Upper lobe of right lung (tissue), 1 donor: ENCODE measurements at places on chromosomes 4 and X.

DNA sequence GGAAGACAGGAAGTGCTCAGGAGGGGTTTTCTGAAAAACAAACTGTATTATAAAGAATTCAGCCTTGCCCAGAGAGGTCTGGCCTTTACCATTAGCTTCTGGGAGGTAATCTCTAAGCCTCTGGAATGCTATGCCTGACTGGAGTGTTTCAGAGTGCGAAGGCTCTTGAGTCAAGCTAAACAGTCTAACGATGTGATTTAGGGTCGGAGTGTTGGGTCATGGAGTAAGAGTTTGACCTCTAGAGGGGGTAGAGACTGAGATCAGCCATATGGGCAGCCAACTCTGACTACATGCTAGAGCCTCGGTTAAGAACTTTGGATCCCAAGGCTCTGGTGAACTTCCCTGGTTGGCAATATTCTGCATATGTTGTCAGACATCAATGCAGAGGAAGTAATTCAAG lies 15.0 kb downstream of the BOD1L1 start:
- H3K27me3 ChIP-seq, result no peaks in the 10 kb centered on the region
- no peak overlapping the region for H3K27ac ChIP-seq
- DNase-seq, result no peak
- peaks cover 90% of the 10 kb centered on the region for H3K36me3 ChIP-seq

DNA sequence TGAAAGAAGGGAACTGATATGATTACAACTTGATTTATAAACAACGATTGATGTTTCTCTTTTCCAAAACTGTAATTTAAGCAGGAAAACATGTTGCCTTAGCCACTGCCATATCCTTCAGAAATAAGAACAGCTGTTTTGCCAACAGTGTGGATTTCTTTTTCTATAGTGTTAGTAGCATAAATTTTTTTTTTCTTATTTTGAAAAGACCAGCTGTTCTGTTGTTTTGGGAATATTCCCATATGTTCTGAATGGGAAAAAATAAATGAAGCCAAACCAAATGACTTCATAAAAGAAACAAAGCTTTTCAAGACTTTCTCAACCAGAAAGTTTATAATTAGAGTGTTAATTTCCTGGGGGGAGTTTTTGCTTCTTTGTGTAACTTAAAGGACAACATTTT lies 83.9 kb upstream of the ARHGAP24 start:
- H3K4me3 ChIP-seq, result no peak overlapping the region
- DNase-seq, result no peak
- H3K4me1 ChIP-seq, result no peaks in the 10 kb centered on the region
- H3K27me3 ChIP-seq, result no peaks in the 10 kb centered on the region

GRCh38 chr4:174709526-174709925 lies 119.5 kb downstream of the GLRA3 start:
- no peak overlapping the region for H3K4me3 ChIP-seq
- no peaks in the 10 kb centered on the region for H3K4me1 ChIP-seq
- H3K27ac ChIP-seq, result no peak overlapping the region
- no peaks in the 10 kb centered on the region for H3K36me3 ChIP-seq
- no peaks in the 10 kb centered on the region for H3K27me3 ChIP-seq
- no peak for DNase-seq

DNA sequence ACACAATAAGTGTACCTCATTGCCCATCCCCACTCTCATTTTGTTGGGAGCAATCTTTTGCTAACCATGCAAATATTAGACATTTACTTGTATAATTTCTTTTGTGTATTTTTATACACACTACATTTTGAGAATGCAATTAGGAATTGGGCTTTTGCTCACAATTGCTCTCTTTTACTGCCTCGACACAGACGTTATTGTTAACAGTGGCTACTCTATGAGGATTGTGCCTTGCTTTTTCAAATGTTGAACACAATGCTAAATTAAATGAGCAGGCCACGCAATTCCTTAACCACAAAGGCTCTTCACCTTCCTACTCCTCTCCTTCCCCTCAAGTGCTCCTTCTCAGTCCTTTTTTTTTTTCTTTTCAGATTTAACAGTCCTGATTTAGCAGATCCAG lies 42.8 kb upstream of the HPF1 start:
- no peaks in the 10 kb centered on the region for H3K4me1 ChIP-seq
- no peak overlapping the region for H3K27ac ChIP-seq
- H3K4me3 ChIP-seq, result no peak overlapping the region
- no peaks in the 10 kb centered on the region for H3K27me3 ChIP-seq
- H3K36me3 ChIP-seq, result no peaks in the 10 kb centered on the region

GRCh38 chrX:150715184-150715583 lies 22.0 kb downstream of the MTMR1 start:
- no peak overlapping the region for H3K4me3 ChIP-seq
- no peaks in the 10 kb centered on the region for H3K27me3 ChIP-seq
- DNase-seq, result no peak
- no peak overlapping the region for H3K27ac ChIP-seq
- no peaks in the 10 kb centered on the region for H3K36me3 ChIP-seq
- H3K4me1 ChIP-seq, result no peaks in the 10 kb centered on the region
